ENCODE measurements at places on chromosomes 2 and 18. TPM values are rescaled to one million over a fixed set of nuclear protein-coding genes. Genes with fewer than 3 reads are reported as not detected.

MROH2A gene
- not detected for total RNA-seq

EVX2 gene
- total RNA-seq: not detected

- DNase-seq: peak; percentile 100
- H3K4me1 ChIP-seq: peaks cover 29% of the 10 kb centered on the region
- peak overlapping the region; percentile 100 for H3K27ac ChIP-seq
Observed at GRCh38 chr2:20617892-20618467, 32.9 kb downstream of the HS1BP3 start.

MAB21L4 gene
- total RNA-seq: not detected

SLC4A5 gene
- total RNA-seq: 0.74 TPM

DNA sequence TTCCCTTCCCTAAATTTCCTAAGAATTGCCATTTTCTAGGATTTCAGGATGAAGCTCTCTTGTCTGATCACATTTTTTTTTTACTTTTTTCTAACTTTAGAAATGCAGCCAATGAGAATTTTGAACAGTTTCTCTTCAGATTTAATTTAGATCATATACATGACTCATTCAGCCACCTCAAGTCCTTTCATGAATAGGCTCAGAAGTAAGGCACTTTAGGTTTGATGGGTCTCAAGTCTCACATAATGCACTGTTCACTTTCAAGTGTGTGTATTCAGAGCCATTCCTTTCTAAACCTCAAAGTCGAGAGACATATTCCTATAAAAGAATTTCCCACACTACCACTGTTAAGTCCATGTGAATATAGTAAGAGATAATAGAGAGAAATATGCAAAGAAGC is 614.1 kb upstream of the VRK2 start:
- H3K4me3 ChIP-seq: no peak overlapping the region
- H3K27ac ChIP-seq: no peak overlapping the region
- no peaks in the 10 kb centered on the region for H3K4me1 ChIP-seq
- DNase-seq: no peak

DSC3 gene
- total RNA-seq: 4.7 TPM

- no peak overlapping the region for H3K4me3 ChIP-seq
- H3K36me3 ChIP-seq: no peaks in the 10 kb centered on the region
- H3K27ac ChIP-seq: no peak overlapping the region
Observed at GRCh38 chr2:30310955-30311354, 79.6 kb downstream of the LBH start.

TBR1 gene
- total RNA-seq: 0.04 TPM

DNA sequence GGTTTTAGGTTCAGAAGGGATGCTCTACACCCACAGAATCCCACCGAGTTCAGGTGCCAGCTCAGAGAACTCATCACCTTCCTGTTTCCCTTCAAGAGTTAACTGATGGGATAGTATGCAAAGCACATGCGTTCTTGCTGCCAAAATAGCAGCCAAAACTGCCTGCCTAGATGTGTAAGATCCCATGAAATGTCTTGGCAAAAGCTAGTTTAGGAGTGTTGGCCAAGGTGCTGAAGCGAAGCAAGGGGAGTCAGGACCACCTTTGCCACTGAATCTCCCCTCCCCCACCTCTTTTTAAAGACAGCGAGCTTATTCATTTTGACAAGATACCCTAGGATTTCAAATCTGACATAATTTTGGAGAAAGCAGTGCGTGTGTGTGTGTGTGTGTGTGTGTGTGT is 2.1 kb downstream of the DOCK10 start:
- H3K36me3 ChIP-seq: no peaks in the 10 kb centered on the region
- no peak overlapping the region for H3K27ac ChIP-seq
- peaks cover 14% of the 10 kb centered on the region for H3K4me1 ChIP-seq
- no peak for DNase-seq

DNA sequence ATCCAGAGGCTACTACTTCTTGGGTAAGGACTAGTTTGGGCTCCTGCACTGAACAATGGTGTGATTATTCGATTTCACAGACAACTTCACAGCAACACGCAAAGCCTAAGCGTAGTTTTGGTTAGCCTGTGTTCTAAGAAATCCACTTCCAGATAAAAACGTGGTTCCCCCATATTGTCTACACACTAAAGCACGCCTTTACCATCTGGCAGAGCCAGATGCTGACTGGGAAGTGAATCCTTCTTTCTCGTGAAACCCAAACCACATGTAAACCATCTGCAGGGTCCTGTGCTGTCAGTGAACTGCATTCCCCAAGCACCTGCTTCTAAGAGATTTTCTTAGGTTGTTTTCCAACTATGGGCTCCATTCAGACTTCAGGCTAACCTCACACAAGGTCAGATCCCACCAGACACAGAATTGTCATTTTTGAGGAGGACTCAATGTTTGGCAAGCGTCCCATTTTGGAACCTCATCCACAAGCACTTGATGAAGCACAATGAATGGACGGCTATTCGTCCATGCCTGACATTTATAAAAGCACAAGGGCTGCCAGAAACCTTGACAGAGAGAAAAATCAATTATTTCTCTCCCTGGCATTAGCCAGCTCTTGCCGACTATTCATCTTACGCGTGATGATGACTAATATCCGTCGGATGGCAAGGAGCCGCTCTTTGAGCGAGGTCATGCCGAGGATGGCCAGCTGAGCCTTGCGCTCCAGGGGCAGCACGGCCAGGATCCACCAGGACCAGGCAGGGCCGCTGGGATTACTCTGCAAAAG is 38.4 kb downstream of the LONRF2 start:
- peak; percentile 94 for DNase-seq
- H3K4me3 ChIP-seq: no peak overlapping the region
- peak overlapping the region; percentile 62 for H3K27ac ChIP-seq
- peaks cover 55% of the 10 kb centered on the region for H3K4me1 ChIP-seq
- no peaks in the 10 kb centered on the region for H3K36me3 ChIP-seq

MAL gene
- 0.69 TPM for total RNA-seq
